PC-9 (cell line): ENCODE measurements at places on chromosomes 16 and 17.
A peak's percentile ranks its signal among the peaks of the same experiment; 100 is the strongest.

- no peak for DNase-seq
These were observed 69.4 kb downstream of the MRC2 start for GRCh38 chr17:62696726-62697490.

GRCh38 chr17:40130352-40131042 lies 8.7 kb downstream of the MSL1 start:
- no peak for DNase-seq

- DNase-seq: no peak
These were observed 32.5 kb upstream of the RAI1 start for GRCh38 chr17:17648762-17649161.

- peak; percentile 35 for DNase-seq
These were observed at the start of gene PTGES3L for GRCh38 chr17:42979511-42980273. Gene PTGES3L (minus strand): TSS chr17:42980080. CDS start chr17:42980053, 27 bp downstream.

DNA sequence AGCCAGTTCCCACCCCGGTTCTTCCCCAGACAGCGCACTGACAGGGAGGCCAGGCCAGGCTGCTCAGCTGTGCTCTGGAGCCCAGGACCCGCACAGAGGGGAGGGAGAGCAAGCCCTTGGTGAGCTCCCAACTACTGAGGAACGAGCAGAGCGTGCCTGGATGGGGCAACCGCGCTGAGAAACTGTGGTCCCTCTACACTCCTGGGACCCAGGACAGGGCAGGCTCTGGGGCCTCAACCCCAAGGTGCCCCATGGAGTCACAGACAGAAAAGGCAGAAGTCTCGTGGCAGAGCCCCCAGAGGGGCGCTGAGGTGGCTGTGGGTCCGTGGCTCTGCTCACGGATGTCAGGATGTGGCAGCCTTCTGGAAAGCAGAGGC lies 16.3 kb downstream of the SLX4 start:
- DNase-seq: no peak

- DNase-seq: no peak
These were observed 29.8 kb downstream of the NXN start for GRCh38 chr17:949623-950303.

DNA sequence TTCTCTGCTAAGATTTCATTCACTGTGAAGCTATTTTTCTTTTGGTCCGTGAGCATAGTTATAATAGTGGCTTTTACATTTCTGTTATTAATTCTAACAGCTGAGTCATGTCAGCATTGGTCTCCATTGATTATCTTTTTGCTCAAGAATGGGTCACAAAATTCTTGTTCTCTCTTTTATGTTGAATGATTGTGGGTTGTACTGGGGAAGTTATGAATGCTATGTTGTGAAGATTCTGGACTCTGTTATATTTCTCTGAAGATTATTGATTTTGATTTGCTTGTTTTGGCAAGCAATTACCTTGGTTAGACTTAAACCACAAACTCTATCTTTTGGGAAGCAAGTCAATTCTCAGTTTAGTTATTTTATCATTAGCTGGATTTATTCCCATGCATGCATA lies 98.8 kb downstream of the IRX5 start:
- no peak for DNase-seq

DNA sequence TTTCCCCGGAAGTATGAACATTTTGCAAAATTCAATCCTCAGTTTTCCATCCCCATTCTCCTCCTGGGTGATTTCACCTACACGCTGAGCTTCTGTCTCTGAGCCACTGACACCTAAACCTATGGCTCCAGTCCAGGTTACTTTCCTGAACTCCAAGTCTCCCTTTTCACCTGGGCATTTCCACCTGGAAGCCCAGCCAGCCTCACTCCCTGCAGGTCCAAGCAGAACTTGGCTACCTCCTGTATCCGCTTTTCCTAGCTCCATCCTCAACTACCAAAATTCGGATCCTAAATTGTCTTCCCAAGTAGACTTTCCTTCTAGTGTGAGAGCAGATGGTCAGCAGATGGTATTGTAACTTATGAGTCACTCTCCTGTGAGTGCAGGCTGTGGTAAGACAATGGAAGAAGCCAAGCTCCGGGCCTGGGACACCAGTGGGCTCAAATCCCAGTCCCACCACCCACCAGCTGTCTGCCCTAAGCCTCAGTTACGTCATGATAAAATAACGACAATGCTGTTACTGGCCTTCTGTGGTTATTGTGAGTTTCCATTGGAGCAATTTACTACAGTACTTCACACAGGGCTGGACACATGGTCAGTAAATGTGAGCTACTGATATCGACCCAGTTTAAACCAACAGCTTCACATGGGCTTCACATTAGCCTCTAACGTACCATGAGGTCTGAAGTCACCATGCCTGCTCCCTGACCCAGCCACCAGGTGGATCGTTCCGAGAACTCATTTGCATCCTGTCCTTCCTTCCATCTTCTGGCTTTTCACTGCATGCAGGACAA lies 33.3 kb downstream of the PECAM1 start:
- no peak for DNase-seq

DNA sequence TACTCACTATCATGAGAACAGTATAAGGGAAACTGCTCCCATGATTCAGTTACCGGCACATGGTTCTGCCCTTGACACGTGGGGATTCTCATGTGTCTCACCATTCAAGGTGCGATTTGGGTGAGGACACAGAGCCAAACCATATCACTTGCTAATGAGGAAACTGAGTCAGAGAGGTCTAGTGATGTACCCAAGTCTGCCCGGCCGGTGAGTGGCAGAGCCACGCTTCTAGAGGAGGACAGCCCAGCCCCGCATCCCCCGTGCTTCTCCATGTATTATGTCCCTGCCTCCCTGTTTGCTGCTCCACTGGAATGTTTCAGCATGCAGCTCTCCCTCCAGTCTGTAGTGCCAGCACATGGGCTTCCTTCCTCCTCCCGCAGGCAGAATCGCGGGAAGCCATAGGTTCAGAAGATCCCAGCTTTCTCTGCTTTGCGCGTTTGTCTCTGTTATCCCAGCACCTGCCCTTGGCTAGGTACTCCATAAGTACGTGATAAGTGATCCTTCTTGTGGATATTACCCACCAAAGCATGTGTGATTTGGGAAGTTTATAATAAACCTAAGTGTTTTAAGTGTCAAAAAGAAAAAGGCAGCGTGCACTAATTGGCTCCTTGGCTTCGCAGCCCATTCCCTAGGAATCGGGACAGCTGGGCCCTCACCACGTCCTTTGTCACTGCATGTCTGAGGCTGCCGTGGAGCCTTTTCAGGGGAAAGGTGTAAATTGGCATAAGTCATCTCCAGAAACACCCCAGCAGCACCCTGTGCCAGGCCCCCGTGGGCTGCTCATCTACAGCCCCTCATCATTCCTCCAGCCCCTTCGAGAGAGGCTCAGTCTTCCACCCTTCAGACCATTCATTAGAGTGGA lies 103.8 kb downstream of the CLEC16A start:
- DNase-seq: no peak

DNA sequence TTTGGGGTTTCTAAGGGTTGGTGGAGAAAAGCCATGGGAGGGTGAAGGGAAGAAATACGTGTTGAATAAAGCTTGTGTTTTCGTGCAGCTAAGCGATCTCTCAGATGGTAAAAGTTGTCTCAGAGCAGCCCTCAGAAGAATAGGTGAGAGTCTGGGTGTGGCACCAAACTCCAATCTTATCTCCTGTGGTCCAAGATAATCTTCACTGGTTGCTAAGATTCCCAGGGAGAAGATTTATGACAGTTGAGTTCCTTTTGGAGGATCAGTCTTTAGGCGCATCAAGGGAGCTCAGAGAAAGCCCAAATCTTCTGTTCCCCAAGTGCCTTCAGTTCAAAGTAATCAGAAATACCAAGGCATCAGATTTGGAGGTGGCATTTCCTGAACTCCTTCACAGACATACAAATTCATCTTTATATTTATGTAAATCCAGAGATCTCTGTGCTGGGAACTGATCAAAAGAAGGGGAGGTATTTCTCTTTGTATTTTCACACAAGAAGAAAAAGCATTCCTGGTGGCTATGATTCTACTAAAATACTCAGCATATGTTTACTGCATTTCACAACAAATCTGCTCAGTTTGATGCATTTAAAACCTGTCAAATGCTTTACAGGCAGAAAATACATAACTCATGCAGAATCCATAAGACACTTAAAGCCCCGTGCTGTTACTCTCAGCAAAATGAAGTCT lies 102.9 kb downstream of the ABCC12 start:
- DNase-seq: no peak

- DNase-seq: no peak
These were observed at the start of gene ADAD2 for GRCh38 chr16:84190731-84191388. Gene ADAD2 (plus strand): TSS chr16:84191157. CDS start chr16:84191231, 74 bp downstream.

DNA sequence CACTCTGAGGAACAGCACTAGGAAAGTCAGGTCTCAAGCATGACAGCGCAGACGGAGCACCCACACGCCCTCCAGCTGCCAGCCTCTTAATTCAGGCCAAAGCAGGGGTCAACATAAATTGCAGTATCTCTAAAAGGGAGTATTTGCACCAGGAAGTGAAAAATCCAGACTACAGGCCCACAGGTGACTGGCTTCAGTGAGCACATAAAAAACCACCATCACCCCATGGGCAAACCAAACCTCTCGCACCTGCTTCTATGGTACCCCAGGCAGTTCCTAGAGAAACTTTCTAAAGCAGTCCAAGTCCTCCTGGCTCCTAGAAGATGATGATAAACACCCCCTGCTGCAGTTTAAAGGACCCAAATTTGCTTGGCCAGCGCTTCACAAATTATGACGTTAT lies 129.8 kb downstream of the ZNF423 start:
- DNase-seq: no peak

GRCh38 chr16:25063102-25063501 lies 47.9 kb upstream of the ARHGAP17 start:
- DNase-seq: no peak

DNA sequence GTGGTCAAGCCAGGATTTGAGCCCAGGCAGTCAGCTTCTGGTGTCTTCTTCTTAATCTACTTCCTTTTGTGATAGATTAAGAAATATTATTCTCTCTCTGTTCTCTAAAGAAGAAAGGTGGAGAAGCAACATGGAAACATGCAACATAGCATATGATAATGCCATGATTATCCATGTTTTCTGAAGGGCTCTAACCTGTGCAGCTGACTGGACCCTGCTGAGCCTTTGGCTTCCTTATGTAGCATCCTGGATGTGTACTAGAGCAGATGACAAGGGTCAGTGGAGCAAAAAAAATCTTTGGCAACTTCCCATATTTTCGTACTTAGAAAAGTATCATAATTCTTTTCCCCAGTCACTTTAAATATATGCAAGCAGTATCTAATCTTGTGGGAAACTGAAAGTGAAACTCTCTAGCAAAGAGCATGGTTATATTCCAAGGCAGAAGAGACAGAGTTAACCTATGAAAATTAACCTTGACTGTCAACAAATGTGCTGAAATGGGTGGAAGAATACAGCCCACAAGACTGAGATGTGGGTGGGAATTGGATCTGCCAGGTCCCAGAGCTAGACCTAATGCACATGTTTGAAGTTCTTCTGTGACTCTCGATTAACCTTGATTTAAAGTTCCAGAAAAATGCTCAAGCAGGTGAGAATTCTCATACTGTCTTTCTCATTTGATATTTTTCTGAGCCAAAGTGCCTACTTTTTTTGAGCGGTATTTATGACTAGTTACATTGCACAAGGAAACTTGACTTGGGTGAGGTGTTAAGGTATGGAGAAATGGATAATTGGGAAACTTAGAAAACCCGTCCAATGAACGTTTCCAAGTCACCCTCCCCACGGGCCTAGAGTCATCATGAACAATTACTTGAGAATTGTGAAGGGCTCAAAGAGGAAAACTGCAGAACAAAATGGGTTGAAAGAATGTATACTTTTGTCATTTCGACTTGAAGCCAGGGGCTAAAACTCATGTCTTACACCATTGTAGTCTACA lies 248.6 kb downstream of the FTO start:
- DNase-seq: no peak

DNA sequence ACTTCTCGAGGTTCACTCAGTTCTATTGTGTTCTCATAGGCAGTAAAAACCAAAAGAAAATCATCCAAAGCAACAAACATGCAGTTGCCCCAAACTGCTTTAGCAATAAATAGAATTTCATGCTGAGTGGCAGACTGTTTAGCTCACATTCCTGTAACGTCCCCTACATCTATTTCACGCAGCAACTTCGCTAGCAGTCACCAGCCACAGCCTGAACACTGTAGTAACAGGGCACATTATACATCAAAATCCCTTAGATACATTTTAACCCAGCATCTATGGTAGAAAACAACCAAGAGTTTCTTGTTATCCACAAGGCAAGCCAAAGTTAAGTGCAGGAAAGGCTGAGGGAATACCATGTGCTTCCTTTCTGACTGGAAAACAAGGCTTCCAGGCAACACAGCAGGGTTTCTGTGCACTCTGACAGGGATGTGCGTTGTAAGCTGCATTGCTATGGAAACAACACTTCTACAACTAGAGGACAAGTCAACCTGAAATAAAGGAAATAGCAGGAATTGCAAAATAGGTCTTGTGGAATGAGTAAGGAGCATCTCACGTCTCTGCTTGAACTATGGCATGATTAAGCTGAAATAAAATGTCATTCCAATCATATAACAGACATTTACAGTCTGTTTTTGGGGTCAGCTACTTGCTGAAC lies 55.4 kb downstream of the CFDP1 start:
- peak; percentile 98 for DNase-seq

DNA sequence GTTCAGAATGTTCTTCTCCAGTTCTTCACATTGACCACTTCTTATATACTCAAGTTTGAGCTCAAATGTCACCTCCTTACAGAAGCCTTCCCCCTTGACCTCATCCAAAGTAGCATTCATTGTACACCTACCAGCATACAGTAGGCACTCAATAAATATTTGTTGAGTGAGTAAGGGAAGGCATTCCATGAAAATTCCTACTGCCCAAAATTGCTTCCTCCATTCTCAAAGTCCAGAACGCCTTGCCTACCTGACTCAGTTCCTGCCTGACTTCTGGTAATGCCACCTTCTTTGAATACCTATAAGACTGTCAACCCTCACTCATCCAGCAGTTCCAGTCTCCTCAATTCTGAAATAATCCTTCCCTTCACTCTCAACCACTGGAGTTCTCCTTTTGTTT lies 14.8 kb upstream of the BPTF start:
- peak; percentile 53 for DNase-seq

DNA sequence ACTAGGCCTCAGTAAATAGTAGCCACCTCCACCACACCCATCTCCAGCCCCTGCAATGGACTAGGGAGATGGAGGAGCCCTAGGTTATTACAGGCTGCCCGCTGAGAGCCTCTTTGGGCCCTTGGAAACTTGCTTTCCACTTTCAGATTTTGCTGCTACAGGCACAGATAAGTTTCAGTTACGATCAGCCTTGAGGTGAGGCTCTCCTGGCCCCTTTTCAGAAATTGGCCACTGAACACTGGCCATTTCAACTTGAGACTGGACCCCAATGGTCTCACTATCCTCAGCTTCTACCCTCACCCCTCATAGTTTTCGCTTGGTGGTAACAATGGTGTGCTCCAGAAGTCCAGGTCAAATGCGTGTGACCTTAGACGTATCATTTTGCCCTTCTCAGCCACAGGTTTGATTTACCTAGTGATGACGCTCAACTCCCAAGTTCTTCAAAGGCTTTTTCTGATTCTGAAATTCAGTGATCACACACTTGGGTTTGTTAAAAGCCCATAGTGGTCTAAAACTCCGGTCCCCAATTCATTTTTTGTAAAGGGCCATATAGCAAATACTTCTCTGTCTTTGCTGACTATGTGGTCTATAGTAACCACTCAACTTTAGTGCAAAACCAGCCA lies 1.0 kb downstream of the PMM2 start:
- DNase-seq: no peak
